Activated naive CD4-positive, alpha-beta T cell treated with anti-CD3 and anti-CD28 coated beads, Interleukin-2, amount 50 U/mL, for 72 hours (primary cell): ENCODE measurements at places on chromosomes 7 and 10. TPM values are rescaled to one million over a fixed set of nuclear protein-coding genes. Genes with fewer than 3 reads are reported as not detected.
A peak's percentile ranks its signal among the peaks of the same experiment; 100 is the strongest.

GRCh38 chr7:74206589-74207120, 3.2 kb upstream of the LAT2 start:
- DNase-seq: peak; percentile 83

- no peak for DNase-seq
Observed at GRCh38 chr7:44285561-44285960, 39.8 kb downstream of the CAMK2B start.

DNA sequence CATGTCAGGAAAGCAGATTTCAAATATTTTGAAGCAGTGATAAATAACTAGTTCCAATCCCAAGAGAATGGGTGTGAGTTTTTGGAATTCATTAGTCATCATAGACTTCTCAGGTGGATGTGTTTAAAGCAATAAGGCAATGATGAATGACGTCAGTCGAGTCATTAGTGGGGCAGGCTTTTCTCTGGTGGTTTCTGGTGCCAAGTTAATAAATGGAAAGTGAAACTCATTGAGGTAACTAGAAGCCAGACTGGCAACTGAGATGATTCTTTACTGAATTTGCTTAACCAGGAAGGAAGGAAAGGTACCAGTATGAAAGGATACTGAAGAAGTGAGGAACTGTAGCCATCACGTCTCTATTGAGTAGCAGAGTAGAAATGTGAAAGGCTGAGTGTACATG, 311.0 kb downstream of the GPAM start:
- DNase-seq: no peak

DNA sequence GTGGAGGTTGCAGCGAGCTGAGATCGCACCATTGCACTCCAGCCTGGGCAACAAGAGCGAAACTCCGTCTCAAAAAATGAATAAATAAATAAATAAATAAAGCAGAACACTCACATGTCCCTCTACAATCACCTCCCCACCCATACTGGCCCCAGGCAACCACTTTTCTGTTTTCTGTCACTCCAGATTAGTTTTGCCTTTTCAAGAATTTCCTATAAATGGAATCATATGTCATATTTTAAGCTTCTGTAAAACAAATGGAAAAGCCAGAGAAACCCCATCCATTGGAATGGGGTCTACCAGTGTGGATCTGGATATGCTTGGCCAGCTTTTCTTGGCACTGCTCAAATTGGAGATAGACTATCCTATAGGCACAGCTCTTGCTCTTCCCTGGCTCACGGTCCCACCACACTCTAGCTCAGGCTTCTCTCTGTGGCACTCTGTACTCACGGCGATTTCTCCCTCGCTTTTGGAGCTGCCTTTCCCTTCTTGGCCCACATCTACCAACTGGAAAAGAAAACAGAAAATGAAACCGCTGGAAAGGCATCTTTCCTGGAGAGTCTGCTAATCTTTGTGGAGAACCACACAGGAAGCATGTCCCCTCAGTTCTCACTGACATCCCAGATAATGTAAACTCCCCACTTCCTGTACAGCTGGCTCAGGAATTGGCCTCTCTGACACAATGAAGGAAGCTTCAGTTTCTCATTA, 210.1 kb downstream of the JCAD start:
- no peak for DNase-seq

- DNase-seq: no peak
Observed at GRCh38 chr7:120998996-120999565, 10.6 kb downstream of the CPED1 start.

- peak; percentile 38 for DNase-seq
Observed at GRCh38 chr10:67612577-67613537, 83.1 kb downstream of the CTNNA3 start.

DNA sequence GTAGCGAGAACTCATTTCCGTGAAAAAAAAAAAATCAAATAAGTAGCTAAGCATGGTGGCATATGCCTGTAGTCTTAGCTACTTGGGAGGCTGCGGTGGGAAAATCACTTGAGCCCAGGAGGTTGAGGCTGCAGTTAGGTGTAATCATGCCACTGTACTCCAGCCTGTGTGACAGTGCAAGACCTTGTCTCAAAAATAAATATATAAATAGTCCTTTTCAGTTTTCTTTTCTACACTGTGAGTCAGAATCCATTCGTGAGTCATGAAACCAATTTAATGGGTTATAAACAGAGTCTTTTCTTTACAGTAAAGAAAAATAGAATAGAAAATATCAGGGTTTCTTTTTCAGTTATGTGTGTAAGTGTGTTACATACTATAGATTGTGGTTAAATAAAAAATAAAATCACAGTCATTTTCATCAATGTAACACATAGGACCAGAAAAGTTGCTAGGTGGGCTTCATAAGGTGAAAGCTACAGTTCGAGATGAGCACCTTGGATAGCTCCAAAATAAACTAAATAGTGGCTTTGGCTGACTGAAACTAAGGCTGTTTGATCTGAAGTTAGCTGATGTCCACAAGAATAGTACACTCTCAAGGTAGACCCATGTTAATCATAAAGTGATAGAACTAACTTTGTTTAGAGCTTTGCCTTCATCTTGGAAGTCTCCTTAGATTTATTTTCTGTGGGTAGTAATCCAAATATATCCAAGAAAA, 781.1 kb downstream of the GATA3 start:
- DNase-seq: no peak

- no peak for DNase-seq
Observed at GRCh38 chr7:111758332-111758731, 196.0 kb upstream of the IMMP2L start.

DNA sequence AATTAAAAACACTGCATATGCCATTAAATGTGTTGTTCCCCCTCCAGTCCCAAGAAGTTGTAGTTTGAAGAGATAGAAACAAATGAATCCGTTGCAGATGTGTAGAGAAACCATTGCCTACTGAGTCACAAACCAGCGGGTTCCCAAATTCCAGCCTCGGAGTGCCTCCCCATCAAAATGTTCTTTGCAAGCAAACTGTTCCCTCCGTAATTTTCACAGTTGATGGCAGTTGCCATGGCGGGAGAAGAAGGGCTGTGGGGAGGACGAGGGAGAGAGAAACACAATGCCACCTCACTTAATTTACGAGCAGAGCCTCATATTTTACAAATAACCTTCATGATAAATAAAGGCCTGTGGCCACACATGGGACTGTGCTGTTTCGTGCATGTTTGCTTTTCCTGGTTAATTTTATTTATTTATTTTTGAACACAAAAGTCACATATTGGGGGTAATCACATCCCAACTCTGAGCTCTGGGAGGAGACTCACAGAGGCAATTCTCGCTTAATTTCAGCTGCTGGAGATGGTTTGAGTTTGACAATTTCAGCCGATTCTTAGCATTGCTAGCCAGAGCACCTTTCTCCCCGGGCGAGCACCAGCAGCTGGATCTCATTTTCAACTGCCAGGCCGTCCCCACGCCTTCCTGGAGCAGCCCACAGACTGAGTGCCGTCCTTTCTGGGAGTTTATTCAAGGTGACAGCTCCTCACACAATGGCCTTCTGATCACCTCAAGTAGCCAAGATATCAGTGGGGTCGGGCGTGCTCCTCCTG, 1084.2 kb downstream of the KCNMA1 start:
- no peak for DNase-seq

DNA sequence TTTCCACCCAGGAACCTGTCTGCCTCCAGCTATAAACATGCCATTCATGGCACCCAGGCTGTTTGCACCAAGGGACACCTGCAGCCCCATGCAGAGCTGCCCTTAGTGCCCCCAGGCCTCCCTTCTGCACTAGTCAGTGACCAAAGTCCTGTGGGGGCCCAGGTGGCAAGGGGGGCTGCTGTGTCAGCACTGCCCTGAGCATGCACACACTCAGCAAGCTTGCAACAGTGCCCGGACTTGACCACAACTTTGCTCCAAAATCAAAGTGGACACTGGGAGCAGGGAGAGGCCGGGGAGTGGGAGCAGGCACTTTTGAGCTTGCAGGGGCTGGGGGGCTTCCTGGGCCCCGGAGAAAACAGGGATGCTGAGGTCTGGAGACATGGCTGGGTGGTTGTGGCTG, 192.9 kb upstream of the MBL2 start:
- no peak for DNase-seq

GRCh38 chr7:138208142-138208570, 131.9 kb downstream of the AKR1D1 start:
- DNase-seq: no peak

ITGA8 gene
- not detected for total RNA-seq

EIF5AL1 gene
- 0.16 TPM for total RNA-seq

POLR3A gene
- 23.6 TPM for total RNA-seq

HYCC1 gene
- 17.6 TPM for total RNA-seq

INHBA gene
- total RNA-seq: 0.12 TPM

NOS3 gene
- 1.8 TPM for total RNA-seq
